Renal cortex interstitium (tissue), 15 donors: ENCODE measurements at places on chromosomes 12 and 14.

DNA sequence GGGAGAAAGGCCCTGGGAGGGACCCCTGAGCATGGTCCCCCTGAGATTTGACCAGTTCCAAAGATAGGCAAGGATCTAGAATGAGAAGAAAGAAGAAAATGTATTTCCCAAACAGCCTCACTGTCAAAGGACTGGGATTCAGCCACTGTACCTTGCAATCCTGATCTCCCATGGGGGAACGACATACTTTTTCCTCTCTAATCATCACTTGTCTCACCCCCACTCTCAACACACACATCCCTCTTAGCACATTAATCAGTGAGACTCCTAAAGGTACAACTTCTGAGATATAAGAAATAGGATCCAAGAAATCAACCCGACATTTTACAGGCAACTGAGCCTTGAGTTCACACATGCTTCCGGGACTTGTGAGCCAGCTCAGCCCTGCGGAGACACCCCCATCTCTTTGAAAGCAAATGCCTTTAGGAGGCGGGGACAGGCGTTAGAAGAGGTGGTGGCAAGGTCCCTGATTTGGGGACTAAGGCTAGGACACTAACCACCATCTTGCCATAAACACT is 1.4 kb downstream of the MAP3K9 start:
- no peak for DNase-seq

DNA sequence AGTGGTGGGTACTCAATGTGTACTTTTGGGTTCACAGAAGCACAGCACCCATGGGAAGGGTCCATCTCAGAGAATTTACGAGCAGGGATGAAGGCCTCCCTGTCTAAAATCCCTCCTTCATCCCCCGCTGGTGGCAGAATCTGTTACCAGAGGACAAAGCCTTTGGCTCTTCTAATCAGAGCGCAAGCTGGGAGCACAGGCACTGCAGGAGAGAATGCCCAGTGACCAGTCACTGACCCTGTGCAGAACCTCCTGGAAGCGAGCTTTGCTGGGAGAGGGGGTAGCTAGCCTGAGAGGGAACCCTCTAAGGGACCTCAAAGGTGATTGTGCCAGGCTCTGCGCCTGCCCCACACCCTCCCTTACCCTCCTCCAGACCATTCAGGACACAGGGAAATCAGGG is 1.5 kb upstream of the GPR162 start:
- no peak for DNase-seq

DNA sequence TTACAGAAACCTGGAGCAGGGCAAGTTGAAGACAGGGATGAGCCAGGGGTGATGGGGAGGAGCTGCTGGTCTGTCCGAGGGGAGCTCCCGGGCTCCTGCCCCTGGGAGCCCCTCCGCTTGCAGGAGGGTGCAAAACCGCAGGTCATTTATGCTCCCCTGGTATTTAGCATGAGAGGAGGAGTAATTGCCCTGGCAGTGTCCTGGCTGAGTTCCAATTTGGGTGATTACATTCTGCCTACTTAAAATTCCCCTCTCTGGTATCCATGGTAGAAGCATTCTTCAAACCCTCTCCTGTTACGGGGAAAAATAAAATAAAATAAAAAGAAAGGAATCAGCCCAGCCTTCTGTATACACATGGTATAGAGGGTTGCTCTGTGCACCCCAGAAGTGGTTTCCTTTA is 61.7 kb upstream of the VRK1 start:
- DNase-seq: no peak

DNA sequence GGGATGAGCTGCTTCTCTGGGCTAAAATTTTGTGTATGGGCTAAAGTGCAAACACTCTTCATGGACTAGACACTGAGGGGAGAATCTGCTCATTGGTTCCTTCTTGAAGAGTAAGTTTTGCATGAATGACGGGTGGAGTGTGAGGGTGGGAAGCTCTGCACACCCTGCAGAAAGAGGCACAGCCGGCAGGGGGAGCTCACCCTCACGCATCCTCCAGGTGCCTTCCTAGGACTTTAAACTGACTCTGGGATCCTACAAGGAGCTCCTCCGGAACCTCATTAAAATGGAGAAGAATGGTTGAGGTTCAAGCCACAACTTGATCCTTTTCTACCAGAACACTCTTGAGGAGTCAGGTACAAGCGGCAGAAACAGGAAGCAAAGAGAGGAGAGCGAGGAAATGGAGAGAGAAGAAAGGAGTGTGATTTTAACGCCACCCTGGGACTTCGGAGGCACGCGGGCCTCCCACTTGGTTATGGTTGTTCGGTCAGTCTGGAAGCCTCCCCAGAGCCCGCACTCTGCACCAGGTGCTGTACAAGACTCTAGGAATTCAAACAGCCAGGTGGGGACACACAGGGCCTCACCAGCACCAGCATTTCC is 87.5 kb downstream of the SETD3 start:
- no peak for DNase-seq

DNA sequence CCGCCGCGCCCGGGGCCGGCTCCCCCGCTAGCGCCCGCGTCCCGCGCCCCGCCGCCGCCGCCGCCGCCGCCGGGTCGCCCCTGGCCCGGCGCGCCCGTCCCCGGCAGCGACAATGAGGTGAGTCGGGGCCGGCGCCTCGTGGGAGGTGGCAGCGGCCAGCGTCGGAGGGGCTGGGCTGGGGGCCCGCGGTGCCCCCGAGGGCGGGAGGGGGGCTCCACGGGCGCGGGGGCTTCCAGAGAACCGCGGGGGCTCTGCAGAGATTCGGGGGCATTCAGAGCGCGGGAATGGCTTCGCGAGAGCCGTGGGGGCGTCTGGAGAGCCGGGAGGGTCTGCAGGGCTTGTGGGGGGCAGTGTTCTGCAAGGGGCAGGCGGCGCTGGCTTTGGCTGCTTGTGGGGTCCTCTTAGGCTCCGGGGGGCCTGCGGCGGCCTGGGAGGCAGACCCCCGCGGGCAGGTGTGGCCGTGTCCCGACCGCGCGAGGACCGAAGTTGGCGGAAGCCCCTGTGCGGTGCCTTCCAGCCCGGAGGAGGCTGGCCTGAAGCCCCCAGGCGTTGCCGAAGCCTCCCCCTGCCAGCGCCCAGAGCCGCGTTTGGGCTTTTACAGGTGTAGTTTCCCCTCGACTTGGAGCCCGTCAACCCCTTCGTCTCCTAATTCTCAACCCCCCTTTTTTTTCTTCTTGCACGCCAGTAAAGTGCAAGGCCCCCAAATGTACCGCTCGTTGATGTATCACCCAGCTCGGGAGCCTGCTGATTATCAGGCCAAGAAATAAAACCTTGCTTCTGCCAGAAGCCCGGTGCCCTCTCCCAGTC is 93.1 kb upstream of the EVL start:
- no peak for DNase-seq

GRCh38 chr14:96752594-96752993 is 44.6 kb upstream of the VRK1 start:
- no peak for DNase-seq

DNA sequence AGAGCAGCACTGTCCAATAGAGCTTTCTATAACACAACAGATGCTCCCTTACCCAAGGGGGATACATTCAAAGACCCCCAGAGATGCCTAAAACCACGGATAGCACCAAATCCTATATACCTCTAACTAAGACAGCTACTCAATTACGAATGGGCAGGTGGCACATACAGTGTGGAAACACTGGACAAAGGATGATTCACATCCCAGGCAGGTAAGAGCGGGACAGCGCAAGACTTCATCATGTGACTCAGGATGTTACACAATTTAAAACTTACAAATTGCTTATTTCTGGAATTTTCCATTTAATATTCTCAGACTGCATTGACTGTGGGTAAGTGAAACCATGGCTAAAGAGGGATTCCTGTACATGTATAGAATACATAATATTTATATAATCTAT is 5.5 kb upstream of the HCFC2 start:
- DNase-seq: no peak

GRCh38 chr12:58172433-58173073 is 231.2 kb downstream of the ATP23 start:
- DNase-seq: no peak

GRCh38 chr14:90393966-90394365 is 2.9 kb upstream of the CALM1 start:
- DNase-seq: no peak

DNA sequence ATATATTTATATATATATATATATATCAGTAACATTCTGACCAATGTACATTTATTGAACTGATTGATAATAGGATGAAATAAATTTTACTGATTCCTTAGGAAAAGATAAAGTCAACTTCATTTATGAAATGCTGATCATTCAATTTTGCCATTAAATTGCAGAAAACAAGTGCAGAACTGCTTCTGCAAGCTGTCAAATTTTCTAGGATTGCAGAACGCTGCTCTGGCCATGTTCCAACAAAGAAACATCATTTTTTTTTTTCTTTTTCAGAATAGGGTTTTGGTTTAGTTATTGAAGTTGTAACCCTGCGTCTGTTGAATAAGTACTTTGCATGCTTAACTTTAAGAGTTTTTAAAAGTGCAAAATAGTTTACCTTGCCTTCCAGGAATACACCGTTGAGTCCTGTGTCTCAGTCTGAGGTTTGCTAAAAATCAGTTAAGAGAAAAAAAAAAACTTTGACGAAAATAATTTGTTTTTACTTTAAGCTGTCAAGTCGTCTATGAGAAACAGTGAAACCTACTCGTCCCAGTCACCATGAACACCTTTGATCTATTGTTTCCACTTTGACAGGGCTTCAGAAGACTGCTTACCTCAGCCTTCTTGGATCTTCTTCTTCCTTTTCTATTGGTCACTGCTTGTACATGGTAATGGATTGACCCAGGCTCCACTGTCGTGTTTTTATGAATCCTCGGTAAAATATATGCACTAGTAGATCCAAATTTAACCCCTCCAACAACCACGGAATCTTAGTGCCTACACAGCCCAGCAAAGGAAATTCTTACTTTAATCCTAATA is at the start of gene KERA:
KERA (minus strand) TSS at position 657 of the 798 bp plus-strand sequence. CDS start 1,743 bp downstream, outside the sequence.
- no peak for DNase-seq

DNA sequence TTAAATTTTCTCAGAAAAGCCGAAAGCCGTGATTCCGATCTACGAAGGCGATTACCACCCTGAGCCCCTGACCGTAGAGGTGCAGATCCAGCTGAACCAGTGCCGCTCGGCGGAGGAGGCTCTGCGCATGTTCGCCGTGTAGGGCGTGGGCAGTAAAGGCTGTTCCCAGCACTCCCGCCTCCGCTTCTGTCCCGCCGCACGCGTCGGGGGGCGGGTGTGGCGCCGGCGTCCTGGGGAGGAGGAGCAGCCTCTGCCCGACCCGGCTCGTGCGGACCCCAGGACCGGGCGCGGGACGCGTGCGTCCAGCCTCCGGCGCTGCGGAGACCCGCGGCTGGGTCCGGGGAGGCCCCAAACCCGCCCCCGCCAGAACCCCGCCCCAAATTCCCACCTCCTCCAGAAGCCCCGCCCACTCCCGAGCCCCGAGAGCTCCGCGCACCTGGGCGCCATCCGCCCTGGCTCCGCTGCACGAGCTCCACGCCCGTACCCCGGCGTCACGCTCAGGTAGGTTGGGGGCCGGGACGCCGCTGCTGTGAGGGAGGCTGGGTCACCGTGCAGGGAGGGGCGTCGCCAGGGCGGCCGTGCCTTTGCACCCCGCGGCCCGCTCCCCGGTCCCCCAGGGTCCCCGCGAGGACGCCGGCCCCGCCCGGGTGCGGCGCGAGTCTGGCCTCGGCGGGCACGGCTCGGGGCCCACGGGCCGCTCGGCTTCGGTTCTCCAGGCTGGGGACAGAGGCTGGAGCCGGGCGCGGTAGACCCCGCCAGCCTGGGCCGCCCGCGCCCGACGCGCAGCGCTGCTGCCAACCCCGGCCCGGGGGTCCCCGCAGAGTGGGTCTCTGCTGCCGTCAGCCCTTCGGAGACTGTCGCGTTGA is at the start of gene B3GNT4:
B3GNT4 (plus strand) TSS at position 409 of the 866 bp plus-strand sequence. CDS start 910 bp downstream, outside the sequence.
- DNase-seq: no peak

GRCh38 chr14:106228541-106229158 is 702.3 kb downstream of the TMEM121 start:
- no peak for DNase-seq

- DNase-seq: no peak
Observed at GRCh38 chr14:92425101-92425500, 88.5 kb upstream of the RIN3 start.

GRCh38 chr12:57428965-57429364 is 1.9 kb downstream of the R3HDM2 start:
- DNase-seq: no peak

DNA sequence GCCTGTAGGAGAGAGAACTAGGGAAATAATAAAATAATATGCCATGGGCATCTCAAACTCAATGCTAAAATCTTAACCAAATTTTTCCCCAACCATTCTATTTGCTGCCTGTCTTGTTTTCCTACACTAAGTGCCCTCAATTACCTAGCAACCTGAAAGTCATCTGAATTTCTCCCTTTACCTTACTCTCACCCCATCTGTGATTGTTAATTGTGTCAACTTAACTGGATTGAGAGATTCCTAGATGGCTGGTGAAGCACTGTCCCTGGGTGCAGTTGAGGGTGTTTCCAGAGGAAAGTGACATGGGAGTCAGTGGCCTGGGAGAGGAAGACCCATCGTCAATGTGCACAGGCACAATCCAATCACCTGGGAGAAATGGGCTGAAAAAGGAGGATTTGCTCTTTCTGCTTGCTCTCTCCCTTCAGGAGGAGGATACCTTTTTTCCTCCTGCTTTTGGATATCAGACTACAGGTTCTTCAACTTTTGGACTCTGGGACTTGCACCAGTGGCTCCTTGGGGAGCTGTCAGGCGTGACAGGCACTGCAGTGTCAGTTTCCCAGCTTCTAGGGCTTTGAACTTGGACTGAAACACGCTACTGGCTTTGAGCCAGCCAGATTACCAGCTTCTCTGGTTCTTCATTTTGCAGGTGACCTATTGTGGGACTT is 100.1 kb downstream of the PPP1R12A start:
- no peak for DNase-seq

- no peak for DNase-seq
Observed at GRCh38 chr14:97329701-97330100, 532.5 kb downstream of the VRK1 start.
